Articular chondrocyte of knee joint (primary cell): ENCODE measurements at places on chromosomes 4 and X. TPM values are rescaled to one million over a fixed set of nuclear protein-coding genes. Genes with fewer than 3 reads are reported as not detected.

The SH3RF1 gene
- 53.1 and 54.4 TPM in 2 replicates for total RNA-seq

The PTCHD1 gene
- total RNA-seq: not detected in 2 replicates

The NAP1L2 gene
- 1.6 and 2.5 TPM in 2 replicates for total RNA-seq

The MAOB gene
- total RNA-seq: 3.5 and 3.8 TPM in 2 replicates

The TMPRSS11A gene
- total RNA-seq: not detected in 2 replicates

The RHOXF1 gene
- total RNA-seq: not detected in 2 replicates

The FMR1NB gene
- total RNA-seq: not detected in 2 replicates

The RTL5 gene
- 0.91 and 1.1 TPM in 2 replicates for total RNA-seq

The APLN gene
- total RNA-seq: 4.5 and 8.8 TPM in 2 replicates

The CFAP47 gene
- total RNA-seq: under 0.01 TPM in 1 of 2 replicates, not detected in the other

The VGLL1 gene
- not detected in 2 replicates for total RNA-seq

The DDX53 gene
- total RNA-seq: not detected in 2 replicates

The MAGEA2B gene
- total RNA-seq: not detected in 2 replicates

The SLC4A4 gene
- total RNA-seq: 5.2 and 5.4 TPM in 2 replicates

The HSFX1 gene
- total RNA-seq: 0.43 and 1.2 TPM in 2 replicates

The C4orf51 gene
- total RNA-seq: not detected in 2 replicates

The MAGEH1 gene
- 23.1 and 25.4 TPM in 2 replicates for total RNA-seq

The NSG1 gene
- total RNA-seq: 0.22 TPM in 1 of 2 replicates, not detected in the other

The RIPPLY1 gene
- total RNA-seq: 0.13 TPM in 1 of 2 replicates, not detected in the other

The BEX5 gene
- total RNA-seq: 0.78 and 0.97 TPM in 2 replicates

The C1QTNF7 gene
- total RNA-seq: 0.86 and 0.91 TPM in 2 replicates

The PNMA6A gene
- total RNA-seq: 0.54 and 0.65 TPM in 2 replicates

The ADGRL3 gene
- total RNA-seq: under 0.01 TPM in 1 of 2 replicates, not detected in the other
